Stimulated activated CD8-positive, alpha-beta memory T cell treated with anti-CD3 and anti-CD28 coated beads, Interleukin-2, amount 100 ng/mL, for 48 hours (primary cell): ENCODE measurements at places on chromosomes 11 and 22.

DNA sequence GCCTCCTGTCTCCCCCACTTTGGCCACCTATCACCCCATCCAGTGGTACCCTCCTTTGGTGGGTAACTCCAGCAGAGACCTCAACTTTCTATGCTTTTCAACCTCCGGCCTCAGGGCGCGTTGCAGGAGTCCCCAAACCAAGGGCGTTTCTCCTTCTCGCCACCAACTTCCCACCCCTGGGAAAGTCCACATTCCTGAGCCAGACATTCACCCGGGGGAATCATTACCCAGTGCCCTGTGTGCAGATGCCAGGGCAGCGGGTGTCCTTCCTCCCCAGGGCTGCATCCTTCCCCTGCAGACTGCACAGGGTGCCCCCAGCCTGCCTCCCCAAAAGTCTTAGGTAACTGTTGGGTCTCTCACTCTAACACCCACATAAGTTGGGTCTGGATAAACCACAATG, 26.4 kb downstream of the MYEOV start:
- DNase-seq, result no peak

DNA sequence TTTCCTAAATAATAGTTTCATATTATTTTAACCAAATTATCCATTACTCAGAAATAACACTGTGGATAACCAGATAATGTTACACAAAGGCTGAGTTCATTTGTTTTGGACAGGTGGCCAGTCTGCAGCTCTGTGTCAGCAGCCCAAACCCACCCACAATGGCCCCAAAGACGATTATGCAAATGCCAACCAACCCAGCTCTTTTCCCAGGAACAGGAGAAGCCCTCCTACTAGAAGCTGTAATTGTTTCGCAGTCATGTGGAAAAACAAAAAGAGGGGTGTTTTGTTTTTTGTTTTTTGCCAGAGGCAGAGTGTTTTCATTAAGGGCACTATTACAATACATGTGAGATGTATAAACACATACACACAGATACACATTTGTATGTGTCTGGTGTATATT, 102.1 kb downstream of the FCHSD2 start:
- no peak for DNase-seq

GRCh38 chr22:48053973-48054372, 1291.5 kb downstream of the TBC1D22A start:
- no peak for DNase-seq

DNA sequence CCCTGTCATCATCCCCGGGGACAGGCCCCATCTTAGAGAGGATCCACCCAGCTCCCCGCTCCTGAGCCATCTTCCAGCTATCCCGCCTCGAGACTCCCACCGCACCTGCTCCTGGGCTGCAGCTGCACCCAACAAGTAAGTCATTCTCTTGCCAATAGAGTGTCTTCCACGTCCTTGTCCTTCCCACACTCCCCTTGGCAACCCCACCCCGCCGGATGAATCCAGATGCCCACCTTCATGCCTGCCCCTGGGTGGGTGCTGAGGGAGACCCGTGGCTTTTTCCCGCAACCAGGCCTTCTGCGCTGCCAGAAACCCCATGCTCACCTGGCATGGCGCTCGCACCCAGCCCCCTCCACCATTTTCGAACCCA, 11.1 kb upstream of the C11orf24 start:
- DNase-seq, result no peak

DNA sequence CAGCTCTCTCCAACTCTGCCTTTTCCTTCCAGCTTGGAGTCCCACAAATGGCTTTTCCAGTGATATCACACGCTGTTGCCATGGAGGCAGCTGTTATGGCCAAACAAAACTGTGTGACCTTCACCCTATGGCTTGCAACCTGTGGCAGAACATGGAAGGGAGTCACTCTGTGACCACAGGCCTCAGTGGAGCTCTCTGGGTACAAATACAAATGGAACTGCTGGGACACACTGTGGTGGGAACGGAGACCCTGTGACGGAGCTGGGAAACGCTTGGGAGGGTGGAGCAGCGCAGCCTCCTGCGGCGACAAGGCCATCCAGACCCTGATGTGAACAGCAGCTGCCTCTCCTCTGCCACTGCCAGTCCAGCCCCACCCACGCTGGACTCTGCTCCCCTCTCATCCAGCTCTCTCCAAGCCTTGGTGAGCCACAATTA, 162.5 kb downstream of the ETS1 start:
- no peak for DNase-seq

DNA sequence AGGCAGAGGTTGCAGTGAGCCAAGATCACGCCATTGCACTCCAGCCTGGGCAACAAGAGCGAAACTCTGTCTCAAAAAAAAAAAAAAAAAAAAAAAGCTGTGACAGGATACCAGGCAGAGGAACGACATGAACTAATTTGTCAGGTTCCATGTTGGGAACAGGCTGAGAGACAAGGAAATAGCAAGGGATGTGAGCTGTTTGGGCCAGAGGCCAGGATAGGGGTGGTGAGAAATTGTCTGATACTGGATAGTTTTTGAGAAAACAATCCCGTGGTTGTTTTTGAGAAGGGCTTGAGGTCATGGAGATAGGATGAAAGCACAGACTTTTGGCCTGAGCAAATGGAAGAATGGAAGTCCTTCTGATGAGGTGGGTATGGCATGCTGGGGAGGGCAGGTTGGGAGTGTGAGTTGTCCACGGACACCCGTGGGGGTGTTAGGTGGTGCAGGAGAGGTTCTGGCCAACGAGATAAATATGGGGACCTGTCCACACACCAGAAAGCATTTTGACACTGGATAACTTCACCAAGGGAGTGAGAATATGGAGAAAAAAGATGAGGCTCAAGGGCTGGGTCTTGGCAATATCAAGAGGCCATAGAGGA, 13.7 kb downstream of the PIWIL3 start:
- DNase-seq, result no peak
